ENCODE measurements at places on chromosomes 11 and 22. TPM values are rescaled to one million over a fixed set of nuclear protein-coding genes. Genes with fewer than 3 reads are reported as not detected.
A peak's percentile ranks its signal among the peaks of the same experiment; 100 is the strongest.

DNA sequence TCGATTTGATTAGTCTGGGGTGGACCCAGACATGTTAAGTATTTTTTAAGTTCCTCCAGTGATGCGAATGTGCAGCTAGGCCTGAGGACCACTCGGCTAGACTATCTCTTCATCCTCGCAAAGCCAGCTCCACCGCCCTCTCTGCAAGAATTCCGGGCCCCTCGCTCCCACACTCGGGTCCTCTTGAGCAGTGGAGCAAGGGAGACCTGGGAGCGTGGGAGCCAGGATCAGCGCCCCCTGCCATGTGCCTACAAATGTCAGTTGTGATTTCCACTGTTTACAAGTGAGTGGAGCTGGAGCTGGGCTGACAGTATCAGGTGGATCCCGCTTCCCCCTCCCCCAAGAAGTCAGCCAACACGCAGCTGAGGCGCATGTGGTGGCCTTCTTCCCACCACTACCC lies 6.7 kb downstream of the B3GNT6 start:
- peaks cover 95% of the 10 kb centered on the region for H3K27me3 ChIP-seq
- no peaks in the 10 kb centered on the region for H3K36me3 ChIP-seq
- H3K4me1 ChIP-seq, result peaks cover 13% of the 10 kb centered on the region
- H3K27ac ChIP-seq, result no peak overlapping the region
- no peak overlapping the region for H3K4me3 ChIP-seq

GRCh38 chr22:29342177-29342576 lies 26.7 kb upstream of the RASL10A start:
- peak overlapping the region; percentile 78 for H3K27ac ChIP-seq
- no peak for DNase-seq
- no peak overlapping the region for H3K4me3 ChIP-seq
- H3K4me1 ChIP-seq, result peaks cover 58% of the 10 kb centered on the region
- no peaks in the 10 kb centered on the region for H3K27me3 ChIP-seq
- peaks cover 78% of the 10 kb centered on the region for H3K36me3 ChIP-seq

DNA sequence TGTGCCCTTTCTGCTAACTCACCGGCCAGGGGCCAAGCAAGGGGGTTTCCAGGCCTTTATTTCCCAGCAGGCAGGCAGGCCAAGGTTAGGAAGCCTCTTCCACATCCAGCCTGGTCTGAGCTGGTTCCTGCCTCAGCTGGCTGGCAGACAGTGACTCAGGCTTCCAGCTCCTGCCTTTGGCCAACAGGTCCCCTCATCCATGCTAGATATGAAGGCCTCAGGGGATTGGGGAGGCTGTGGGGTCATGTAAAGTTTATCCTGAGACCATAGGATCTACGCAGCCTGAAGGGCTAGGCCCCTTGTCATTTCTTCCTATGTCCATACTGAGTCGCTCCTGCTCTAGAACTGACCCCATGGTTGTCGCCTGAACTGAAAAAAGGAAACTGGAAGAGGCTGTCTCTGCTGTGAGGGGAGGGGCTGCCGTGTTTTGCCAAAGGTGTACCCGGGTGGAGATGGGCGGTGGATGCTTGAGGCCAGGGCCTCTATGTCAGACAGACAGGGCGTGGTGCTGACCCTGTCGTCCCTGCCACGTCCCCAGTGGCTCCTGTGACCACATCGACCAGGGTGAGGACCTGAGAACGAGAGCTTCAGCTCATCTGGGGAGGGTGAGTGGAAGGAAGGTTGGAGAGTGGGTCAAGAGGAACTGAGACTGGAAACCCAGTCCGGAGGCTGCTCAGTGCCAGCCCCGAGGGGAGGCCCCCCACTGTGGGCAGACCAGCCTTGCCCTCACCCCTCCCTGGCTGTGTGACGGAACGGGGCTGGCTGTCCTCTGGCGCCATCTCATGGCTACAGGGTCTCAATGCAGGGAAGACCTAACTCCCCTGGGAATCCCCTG lies 17.0 kb downstream of the P2RY6 start:
- peaks cover 37% of the 10 kb centered on the region for H3K4me1 ChIP-seq
- peak; percentile 70 for DNase-seq
- H3K27me3 ChIP-seq, result no peaks in the 10 kb centered on the region
- peak overlapping the region; percentile 54 for H3K4me3 ChIP-seq

DNA sequence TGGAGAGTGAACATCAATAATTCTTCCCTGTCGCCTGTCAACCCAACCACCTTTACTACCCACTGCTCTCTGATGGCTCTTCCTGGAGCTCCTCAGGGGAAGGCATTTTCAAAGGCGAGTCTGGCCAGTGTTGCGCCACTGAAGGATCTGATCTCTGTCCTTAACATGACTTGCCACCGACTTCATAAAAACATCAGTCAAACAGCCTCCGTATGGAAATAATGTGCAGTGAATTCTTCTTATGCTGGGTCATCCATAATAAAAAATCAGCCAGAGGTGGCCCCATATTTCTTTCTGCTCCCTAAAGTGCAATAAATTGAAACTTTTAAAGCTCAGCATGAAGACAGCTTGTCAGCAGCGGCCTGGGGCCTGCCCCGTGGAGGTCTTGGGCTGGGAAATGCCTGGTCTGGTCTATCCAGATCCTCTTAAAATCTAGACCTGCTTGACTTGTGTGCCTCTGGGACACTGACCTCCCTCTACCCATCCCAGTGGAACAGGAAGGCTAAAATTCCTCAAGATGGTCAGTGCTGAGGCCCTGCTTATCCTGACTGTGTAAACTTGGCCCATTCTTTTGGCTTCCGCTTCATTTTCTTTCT lies 199.5 kb downstream of the MYO18B start:
- H3K4me3 ChIP-seq, result no peak overlapping the region
- H3K36me3 ChIP-seq, result peaks cover 15% of the 10 kb centered on the region
- peaks cover 28% of the 10 kb centered on the region for H3K4me1 ChIP-seq
- H3K27ac ChIP-seq, result peak overlapping the region; percentile 70
- no peak for DNase-seq
- no peaks in the 10 kb centered on the region for H3K27me3 ChIP-seq

- peak overlapping the region; percentile 49 for H3K4me3 ChIP-seq
- no peaks in the 10 kb centered on the region for H3K36me3 ChIP-seq
- H3K27me3 ChIP-seq, result peaks cover 71% of the 10 kb centered on the region
- peaks cover 13% of the 10 kb centered on the region for H3K4me1 ChIP-seq
Observed at GRCh38 chr11:33801821-33802193, 27.5 kb upstream of the FBXO3 start.

DNA sequence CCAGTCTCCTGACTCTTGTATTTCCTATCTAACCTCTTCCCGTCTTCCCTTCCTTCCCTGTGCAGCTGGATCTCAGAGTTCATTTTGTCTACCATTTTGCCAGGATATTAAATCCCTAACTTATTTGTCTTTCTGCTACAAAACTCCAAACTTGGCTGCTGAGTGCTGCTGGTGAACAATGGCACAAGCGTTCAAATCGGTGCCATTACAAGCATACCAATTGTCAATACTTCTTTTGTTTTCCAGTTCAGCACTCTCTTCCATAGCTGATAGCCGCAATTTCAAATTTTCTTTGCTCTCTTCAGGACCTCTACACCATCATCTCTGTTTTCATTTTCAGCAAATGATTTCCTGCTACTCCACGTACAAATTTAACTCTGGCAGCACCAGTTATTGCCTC lies 13.4 kb downstream of the IL18 start:
- H3K27me3 ChIP-seq, result no peaks in the 10 kb centered on the region
- DNase-seq, result no peak
- no peaks in the 10 kb centered on the region for H3K36me3 ChIP-seq
- no peaks in the 10 kb centered on the region for H3K4me1 ChIP-seq
- no peak overlapping the region for H3K4me3 ChIP-seq

GRCh38 chr11:117226388-117227385 lies 5.2 kb downstream of the PCSK7 start:
- DNase-seq, result no peak
- peaks cover 57% of the 10 kb centered on the region for H3K36me3 ChIP-seq
- H3K27me3 ChIP-seq, result no peaks in the 10 kb centered on the region
- H3K4me3 ChIP-seq, result no peak overlapping the region
- H3K27ac ChIP-seq, result peak overlapping the region; percentile 32

GRCh38 chr11:102192349-102193066 lies 82.3 kb downstream of the YAP1 start:
- no peaks in the 10 kb centered on the region for H3K27me3 ChIP-seq
- no peak overlapping the region for H3K4me3 ChIP-seq
- H3K4me1 ChIP-seq, result peaks cover 44% of the 10 kb centered on the region
- no peak overlapping the region for H3K27ac ChIP-seq
- no peak for DNase-seq

GRCh38 chr11:116903090-116903489 lies 65.7 kb upstream of the APOA1 start:
- no peak overlapping the region for H3K27ac ChIP-seq
- H3K27me3 ChIP-seq, result no peaks in the 10 kb centered on the region
- DNase-seq, result no peak

DNA sequence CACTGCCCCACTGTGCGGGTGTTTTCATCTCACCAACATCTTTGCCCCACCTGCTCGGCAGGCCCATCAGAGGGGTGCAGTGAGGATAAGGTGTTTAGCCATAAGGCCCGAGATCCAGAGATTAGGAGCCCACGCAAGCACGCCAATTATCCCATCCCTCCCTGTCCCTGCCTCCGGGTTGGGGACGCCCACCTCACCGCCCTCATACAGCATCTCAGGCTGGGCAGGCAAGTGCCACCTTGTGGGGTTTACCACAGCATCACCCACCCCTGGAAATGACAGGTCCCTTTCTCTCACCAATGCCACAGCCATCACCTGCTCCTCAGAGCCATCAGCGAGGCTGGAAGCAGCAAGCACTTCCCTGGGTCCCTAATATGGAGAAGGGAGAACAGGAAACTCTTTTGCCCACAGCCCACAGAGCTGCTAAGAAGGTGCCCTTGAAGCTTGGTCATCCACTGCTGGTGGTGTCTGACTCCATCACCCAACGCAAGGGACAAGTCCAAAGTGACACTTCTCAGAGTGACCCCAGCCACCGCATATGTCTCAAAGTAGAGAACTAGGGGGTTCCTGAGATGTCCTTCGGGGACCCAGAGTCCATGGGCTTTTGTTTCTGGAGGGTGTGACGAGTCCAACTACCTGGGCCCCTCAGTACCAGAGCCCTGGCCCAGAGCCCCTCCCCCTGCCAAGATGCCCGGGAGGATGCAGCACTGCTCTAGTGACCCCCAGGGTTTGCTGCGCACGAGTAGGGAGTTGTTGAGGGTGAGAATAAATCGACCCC lies 15.8 kb downstream of the VPS37C start:
- DNase-seq, result no peak
- peaks cover 39% of the 10 kb centered on the region for H3K4me1 ChIP-seq
- H3K27ac ChIP-seq, result no peak overlapping the region
- no peaks in the 10 kb centered on the region for H3K36me3 ChIP-seq
- no peak overlapping the region for H3K4me3 ChIP-seq

- DNase-seq, result no peak
- peaks cover 36% of the 10 kb centered on the region for H3K4me1 ChIP-seq
- H3K27ac ChIP-seq, result peak overlapping the region; percentile 82
- peaks cover 4% of the 10 kb centered on the region for H3K27me3 ChIP-seq
Observed at GRCh38 chr22:25997886-25998775, 171.1 kb upstream of the SEZ6L start.

DNA sequence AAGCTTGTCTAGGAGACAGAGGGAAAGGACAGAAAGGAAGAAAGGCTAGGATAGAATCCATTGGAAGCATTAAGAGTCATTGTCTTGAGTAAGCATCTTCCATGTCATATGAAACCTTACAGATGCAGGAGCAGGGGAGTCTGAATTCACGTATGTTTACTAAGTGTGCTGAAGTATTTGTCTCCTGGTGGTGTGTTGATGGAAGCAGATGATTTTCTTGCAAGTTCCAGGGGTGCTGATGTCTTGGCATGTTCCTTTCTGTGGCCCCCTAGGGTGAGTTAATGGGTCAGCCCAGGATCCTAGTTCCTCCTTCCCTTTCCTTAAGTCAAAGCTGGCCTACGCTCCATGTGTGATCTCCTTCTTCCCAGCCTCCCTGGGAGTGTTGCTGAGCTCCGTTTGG lies 110.2 kb downstream of the TEAD1 start:
- no peak overlapping the region for H3K27ac ChIP-seq
- H3K4me1 ChIP-seq, result peaks cover 42% of the 10 kb centered on the region
- no peaks in the 10 kb centered on the region for H3K27me3 ChIP-seq
- no peak overlapping the region for H3K4me3 ChIP-seq
- H3K36me3 ChIP-seq, result no peaks in the 10 kb centered on the region
- no peak for DNase-seq

DNA sequence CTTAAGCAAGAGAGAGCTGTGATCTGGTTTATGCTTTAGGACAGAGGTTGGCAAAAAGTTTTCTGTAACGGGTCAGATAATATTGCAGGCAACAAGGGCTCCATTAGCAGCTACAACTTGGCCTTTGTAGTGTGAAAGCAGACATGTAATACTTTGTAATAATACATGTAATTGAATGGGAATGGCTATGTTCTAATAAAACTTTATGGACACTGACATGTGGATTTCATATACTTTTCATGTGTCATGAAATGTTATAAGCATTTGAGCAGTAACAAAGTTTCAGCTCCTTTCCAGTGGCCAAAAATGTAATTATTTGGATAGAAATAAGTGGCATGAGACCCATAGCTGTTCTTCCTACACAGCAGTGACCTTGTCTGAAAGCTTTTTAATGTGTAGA lies 3.1 kb downstream of the DYNC2H1 start:
- H3K36me3 ChIP-seq, result peaks cover 11% of the 10 kb centered on the region
- H3K4me1 ChIP-seq, result peaks cover 24% of the 10 kb centered on the region
- H3K27ac ChIP-seq, result no peak overlapping the region
- H3K27me3 ChIP-seq, result no peaks in the 10 kb centered on the region
- DNase-seq, result no peak

DNA sequence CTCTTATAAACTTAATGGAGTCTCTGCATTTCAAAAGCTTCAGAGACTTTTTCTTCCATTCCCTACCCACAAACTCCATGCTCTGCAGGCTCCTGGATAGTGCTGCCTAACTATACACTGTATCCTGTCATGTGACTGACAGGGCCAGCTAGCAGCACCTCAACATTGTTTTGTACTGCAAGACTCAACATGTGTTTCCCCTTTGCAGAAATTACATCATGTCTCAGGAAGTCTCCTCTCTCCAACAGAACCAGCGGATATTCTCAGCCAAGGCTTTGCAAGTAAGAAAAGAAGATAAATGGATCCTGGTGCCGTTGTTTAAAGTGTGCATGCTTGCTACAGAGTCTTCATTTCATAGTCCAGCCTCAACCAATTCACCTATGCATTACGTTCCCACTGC lies 164.0 kb upstream of the UBASH3B start:
- H3K36me3 ChIP-seq, result no peaks in the 10 kb centered on the region
- peaks cover 16% of the 10 kb centered on the region for H3K4me1 ChIP-seq
- DNase-seq, result no peak
- H3K4me3 ChIP-seq, result no peak overlapping the region
- peak overlapping the region; percentile 50 for H3K27ac ChIP-seq
- no peaks in the 10 kb centered on the region for H3K27me3 ChIP-seq

- H3K4me3 ChIP-seq, result no peak overlapping the region
- no peaks in the 10 kb centered on the region for H3K36me3 ChIP-seq
- peak overlapping the region; percentile 15 for H3K27ac ChIP-seq
- no peaks in the 10 kb centered on the region for H3K27me3 ChIP-seq
- peaks cover 22% of the 10 kb centered on the region for H3K4me1 ChIP-seq
Observed at GRCh38 chr11:119717839-119718534, 11.0 kb downstream of the NECTIN1 start.

GRCh38 chr11:7600205-7600775 lies 73.0 kb downstream of the CYB5R2 start:
- H3K4me3 ChIP-seq, result no peak overlapping the region
- peaks cover 7% of the 10 kb centered on the region for H3K4me1 ChIP-seq
- no peaks in the 10 kb centered on the region for H3K27me3 ChIP-seq
- H3K27ac ChIP-seq, result no peak overlapping the region
- DNase-seq, result no peak

Gene SPA17
- 3.0 TPM for total RNA-seq

Gene B4GALNT4
- total RNA-seq, result 1.5 TPM

Gene UBQLNL
- total RNA-seq, result not detected

Gene OR51E1
- total RNA-seq, result 1.3 TPM

Gene MYOD1
- not detected for total RNA-seq

Gene TRIM48
- total RNA-seq, result not detected

Gene C11orf52
- 1.2 TPM for total RNA-seq

Measured in left ventricle myocardium inferior (tissue), 1 donor.